ENCODE measurements at places on chromosomes 12 and 14.

- DNase-seq, result no peak
Measured at GRCh38 chr12:120955232-120955631, 23.1 kb upstream of the HNF1A start.

GRCh38 chr12:95484524-95484923 is 10.6 kb downstream of the METAP2 start:
- no peak for DNase-seq

DNA sequence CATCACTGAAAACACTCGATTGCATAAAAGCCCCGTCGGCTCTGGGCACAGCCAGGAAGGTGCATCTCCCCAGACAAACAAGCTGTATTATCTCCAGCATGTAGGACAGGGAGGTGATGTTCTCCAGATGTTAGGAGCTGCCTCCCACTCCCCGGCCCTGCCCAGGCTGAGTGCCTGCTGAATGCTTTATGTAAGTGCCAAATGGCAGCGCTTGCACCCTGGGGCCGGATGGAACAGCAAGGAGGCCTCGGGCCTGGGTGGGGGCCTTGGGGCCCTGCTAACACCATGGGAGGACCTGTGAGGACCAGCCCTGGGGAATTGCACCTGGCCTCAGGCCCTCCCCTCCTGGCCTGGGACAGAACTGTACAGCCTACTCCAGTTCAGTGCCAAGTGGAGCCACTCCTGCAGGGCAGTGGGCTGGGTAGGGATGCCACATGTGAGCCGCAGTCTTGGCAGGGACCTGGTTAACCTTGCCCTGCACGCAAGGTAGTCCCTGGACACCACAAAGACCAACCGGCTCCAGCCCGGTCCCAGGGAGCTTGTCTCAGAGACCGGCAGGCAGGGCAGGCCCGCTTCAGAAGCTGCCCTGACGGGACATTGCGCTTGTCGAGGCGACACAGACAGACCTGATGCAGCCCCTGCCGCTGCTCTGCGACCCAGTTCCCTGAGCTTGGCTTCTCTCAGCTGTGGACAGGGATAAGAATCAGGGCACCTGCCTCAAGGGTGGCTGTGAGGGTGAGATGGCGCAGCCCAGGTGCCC is 35.3 kb upstream of the PPP1R13B start:
- DNase-seq, result peak; percentile 59

DNA sequence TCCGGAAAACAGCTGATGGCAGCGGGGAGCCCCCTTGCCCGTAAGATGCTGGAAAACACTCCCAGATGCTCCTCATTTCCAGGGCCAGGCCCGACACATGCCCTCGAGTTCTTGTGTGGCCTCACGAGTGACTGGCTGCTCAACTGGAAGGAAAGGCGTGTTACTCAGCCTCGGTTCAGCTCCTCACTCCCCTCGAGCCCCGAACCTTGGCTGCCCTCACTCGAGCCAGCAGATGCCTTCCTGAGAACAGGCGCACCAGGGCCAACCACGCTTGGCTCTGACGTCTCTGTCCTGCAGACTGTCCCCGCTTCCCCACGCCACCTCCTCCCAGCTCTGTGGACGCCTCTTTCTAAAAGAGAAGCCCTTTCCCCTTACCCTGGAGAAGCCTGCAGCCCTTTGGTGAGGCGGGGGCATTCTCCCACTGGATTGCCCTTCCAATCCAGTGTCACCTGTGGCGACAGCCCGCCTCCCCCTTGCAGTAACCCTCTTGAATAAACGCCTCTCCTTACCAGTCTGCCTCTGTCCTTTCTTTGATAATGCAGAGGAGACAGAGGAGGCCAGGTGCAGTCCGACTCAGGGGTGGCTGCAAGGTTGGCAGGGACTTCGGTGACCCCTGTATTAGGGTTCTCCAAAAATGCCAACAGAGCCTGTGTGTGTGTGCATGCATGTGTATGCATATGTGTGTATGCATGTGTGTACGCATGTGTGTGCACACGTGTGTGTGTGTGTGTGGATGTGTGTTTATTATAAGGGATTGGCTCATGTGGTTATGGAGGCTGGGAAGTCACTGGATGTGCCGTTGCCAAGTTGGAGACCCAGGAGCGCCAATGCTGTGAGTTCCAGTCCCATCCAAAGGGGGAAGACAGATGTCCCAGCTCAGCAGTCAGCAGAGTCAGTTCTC is 166.3 kb downstream of the KIF26A start:
- DNase-seq, result no peak

DNA sequence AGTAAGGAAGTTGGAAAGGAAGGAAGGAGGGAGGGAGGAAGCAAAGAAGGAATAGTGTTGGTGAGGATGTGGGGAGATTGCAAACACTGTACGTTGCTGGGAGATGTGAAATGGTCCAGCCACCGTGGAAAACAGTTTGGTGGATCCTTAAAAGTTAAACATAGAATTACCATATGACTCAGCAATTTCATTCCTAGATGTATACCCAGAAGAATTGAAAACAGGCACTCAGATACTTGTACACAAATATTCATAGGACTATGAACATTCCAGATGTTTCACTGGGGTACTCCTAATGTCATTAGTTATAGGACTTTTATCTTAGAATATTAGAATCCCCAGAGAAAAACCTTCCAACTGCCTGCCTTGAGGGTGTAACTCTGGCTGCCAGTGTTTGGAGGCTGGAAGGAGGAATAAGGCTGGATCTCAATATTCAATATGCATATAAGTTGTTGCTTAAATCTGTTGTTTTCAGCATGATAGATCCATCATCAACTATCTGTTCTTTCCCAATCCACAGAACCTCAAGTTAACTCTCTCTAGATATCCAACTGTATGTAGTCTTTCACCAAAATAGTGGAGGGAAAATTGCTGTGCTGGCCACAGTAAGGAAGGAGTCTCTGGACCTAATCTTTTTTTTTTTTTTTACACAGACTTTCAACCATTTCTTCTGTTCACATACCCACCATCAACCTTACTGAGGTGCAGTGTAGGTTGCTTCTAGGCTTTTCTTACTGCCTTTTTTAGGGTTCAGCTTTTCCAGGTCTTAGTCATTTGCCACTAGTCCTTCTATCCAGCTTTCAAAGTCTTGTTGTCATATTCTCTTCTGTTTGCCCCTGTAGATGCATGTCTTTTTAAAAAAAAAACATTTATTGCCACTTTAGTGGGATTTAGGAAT is 94.5 kb downstream of the DNAI7 start:
- no peak for DNase-seq

DNA sequence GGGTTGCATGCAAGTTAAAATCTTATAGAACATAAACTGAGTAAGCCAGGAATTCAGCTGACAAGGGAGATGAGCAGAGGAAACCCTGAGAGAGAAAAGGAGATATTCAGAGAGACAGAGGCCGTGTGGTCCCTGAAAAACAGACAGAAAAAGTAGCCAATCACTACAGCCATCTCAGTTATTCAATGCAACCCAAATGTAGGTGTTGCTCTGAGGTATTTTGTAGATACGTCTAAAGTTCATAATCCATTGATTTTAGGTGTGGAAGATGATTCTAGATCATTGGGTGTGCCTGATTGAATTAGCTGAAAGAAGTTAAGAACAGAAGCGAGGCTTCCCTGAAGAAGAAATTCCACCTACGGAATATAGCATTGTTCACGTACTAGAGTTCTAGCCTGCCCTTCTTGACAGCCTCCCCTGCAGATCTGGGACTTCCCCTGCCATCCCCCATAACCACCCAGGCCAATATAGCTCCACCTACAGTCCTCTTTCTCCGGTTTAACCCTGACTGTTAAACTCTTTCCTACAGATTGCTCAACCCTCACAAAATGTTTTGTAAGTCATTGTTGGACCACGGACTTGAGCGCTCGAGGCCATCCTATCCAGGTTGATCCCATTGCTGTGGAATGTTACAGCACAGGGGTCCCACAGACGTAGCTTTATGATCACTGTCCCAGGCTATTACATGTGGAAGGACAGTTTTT is 21.7 kb downstream of the AICDA start:
- DNase-seq, result no peak

DNA sequence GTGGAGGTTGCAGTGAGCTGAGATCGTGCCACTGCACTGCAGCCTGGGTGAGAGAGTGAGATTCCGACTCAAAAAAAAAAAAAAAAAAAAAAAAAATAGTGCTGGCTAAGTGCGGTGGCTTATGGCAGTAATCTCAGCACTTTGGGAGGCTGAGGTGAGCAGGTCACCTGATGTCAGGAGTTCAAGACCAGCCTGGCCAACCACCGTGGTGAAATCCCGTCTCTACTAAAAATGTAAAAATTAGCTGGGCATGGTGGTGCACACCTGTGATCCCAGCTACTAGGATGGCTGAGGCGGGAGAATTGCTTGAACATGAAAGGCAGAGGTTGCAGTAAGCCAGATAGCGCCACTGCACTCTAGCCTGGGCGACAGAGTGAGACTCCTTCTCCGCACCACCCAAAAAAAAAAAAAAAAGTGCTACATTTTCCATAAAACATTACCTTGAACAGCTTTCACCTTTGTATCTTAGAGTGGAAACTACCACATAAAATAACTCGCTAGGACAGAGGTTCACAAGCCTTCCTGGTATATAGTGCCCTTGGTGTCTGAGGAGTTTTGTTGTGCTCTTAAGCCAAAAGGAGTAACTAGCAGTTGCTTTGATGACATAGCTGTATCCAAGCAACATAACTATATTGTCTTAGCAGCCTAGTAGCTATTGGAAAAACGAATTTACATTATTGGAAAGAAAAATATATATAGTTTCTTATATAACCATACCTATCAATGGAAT is 11.1 kb downstream of the PTGES3 start:
- peak; percentile 29 for DNase-seq

DNA sequence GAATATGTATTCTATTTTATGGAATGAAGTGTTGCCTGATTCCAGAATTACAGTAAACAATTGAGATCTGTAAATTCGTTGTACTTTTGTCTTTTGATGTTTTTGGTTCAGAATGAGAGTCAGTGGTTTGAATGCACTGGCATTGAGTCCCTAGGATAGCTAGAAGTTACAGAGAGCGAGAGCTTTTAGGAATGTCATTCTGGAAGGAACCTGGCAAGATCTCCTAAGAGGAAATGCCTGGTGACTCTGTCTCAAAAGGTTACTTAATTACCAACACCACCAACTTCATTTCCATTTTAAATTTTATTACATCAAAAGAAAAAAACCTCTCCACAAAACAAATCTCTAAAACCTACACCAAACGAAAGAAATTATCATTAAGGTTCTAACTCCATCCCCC is 6.0 kb upstream of the CEBPE start:
- no peak for DNase-seq

- DNase-seq, result no peak
Measured at GRCh38 chr12:103441437-103442181, 54.2 kb downstream of the C12orf42 start.

DNA sequence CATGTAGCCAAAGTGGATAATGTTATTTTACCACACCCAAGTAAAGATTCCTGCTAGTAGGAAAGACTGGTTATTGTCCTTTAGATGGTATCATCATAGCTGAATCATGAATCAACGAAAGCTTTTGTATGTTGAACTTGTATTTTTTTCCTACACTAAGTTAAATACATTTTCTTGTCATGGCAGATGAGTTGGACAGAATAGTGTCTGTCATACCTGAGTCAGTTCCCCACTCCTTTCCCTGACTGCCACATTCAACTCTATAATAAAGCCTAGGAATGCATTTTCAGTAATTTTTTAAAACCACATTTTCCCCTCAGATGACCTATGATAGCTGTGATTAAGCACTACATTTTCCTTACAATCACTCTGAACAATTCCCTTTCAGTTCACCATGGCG is 9.3 kb upstream of the PTHLH start:
- no peak for DNase-seq

DNA sequence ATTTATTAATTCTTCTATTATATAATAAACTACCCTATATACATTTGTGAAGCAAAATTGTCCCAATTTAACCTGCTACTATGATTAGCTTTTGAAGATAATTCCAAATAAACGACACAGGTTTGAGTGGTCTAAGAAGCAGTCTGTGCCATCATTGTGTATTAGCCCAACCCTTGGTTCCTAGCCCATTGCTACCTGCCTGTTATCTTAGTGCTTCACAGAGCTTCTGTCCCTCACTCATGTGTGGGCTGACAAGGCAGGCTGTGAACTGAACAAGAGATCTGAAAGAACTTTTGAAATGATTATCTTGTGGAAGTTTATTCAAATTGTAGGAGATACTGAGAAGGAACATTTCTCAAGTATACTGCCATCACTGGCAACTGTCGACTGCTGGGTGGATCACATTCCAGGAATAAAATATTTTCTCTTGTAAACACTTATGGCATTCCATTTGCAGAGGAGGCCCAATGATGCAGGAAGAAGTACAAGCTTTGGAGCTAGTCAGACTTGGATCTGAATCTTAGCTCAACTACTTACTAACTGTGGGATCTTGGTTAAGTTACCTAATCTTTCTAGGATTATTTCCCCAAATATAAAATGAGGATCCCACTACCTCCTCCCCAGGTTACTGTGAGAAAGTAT is 7.8 kb upstream of the MTERF2 start:
- no peak for DNase-seq

DNA sequence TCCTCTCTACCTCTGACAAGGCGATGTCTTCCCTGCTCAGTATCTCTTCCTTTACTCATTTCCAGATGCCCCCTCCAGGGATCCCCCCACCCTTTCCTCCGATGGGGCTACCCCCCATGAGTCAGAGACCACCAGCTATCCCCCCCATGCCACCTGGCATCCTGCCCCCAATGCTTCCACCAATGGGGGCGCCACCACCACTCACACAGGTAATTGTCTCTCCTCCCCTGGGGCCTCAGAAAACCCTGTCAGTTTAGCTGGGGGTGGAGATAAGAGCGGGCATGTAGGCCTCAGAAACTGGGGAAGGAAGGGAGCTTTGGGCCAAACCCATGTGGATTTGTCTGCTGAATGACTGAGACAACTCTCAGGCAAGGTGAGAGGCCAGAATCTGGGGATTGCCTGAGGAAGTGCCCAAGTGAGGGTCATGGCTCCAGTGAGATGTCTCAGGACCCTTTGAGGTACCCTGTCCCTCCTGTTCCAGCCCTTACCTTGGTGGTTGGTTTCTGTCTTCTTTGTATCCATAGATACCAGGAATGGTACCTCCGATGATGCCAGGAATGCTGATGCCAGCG is 8.1 kb downstream of the PRPF40B start:
- DNase-seq, result peak; percentile 50

DNA sequence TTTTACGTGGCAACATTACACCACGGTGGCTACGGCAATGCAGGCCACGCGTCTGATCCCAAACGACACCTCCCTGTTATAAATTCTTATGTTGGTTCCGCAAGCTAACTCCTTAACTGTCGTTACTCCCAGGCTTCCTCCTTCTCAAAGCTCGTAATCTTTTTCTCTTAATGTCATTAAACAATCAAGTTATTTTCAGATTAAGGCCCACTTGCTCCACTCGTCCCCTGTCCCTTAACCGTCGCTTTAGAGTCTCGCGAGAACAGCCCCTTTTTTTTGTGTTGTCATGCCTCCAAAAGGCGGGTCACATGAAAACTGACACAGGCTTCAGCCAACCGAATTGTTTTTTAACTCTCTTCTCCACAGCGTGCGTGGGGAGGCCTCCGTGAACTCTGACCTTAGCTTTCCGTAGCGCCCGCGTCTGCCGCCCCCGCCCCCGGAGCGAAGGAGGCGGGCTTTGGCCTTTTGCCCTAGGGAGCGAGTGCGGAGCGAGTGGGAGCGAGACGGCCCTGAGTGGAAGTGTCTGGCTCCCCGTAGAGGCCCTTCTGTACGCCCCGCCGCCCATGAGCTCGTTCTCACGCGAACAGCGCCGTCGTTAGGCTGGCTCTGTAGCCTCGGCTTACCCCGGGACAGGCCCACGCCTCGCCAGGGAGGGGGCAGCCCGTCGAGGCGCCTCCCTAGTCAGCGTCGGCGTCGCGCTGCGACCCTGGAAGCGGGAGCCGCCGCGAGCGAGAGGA is at the start of gene CAND1:
CAND1 (plus strand) TSS at position 463 of the 737 bp plus-strand sequence. CDS start 360 bp downstream, outside the sequence.
- DNase-seq, result peak; percentile 97

Data from suprapubic skin (tissue), 4 donors.